Inflammatory macrophage (primary cell): ENCODE measurements at places on chromosomes 2 and 18.

DNA sequence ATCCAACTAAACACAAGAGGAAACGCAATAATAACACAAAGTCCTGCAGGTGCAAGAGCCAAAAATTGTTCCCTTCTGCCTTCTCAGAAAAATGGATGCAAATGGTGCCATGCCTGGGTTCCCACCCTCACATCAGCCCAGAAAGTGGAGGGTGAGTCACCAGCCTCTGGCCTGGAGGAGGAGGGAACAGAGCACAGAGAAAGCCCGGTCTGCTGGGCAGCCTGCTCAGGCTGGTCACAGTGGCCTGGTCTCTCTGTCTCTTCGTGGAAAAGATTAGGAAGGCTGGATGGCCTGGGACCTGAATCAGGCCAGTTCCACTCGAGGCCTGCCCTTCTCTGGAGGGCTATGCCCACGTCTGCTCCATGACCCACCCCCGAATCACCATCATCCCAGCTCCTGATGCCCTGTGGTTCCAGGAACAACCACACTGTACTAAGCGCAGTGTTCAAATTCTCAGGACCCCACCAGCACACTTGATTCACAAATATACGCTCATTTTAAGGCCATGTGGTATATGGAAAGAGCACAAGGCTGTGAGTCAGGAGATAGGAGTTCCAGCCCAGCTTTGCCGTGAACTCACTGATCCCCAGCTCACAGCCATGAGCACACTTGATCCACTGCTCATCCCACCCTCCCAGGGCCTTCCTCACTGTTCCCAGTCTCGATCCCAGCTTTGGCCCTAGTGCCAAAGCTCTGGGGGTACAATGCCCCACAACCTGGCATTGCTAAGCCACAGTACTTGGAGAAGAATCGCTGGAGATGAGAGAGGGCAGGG is 82.1 kb downstream of the ZBTB7C start:
- peak; percentile 36 for DNase-seq

DNA sequence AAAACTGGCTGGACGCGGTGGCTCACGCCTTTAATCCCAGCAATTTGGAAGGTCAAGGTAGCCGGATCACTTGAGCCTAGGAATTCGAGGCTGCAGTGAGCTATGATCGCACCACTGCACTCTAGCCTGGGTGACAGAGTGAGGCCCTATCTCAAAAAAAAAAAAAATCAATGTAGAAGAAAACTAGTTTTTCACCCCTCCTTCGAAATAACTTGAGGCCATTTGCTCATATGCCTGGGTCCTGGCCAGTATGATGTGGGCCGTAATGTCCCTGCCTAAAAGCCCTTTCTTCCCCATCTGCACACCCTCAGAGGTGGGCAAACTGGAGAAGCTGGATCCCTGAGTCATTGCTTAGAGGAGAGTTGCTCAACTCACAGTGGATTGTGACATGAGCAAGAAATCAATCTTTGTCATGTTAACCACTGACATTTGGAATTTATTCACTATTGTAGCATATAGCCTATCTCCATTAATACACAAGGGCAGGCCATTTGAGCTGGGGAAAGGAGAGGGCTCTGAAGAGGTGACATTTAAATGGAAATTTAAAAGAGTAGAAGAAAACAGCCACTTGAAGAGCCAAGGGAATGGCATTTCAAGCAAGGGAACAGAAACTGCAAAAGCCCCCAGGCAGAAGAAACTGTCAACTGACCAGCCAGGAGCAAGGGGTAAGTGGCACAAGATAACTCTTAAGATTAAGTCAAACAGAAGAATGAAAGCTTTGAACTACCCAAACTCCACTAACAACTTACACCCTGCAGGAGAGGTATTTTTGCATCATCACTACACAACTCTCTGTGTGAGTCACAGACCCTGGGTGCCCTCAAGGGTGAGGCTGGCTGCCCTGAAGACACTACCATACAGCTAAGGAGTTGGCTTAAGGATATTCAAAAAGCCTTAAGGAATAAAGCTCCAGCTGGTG is 7.6 kb upstream of the METTL21A start:
- peak; percentile 92 for DNase-seq

DNA sequence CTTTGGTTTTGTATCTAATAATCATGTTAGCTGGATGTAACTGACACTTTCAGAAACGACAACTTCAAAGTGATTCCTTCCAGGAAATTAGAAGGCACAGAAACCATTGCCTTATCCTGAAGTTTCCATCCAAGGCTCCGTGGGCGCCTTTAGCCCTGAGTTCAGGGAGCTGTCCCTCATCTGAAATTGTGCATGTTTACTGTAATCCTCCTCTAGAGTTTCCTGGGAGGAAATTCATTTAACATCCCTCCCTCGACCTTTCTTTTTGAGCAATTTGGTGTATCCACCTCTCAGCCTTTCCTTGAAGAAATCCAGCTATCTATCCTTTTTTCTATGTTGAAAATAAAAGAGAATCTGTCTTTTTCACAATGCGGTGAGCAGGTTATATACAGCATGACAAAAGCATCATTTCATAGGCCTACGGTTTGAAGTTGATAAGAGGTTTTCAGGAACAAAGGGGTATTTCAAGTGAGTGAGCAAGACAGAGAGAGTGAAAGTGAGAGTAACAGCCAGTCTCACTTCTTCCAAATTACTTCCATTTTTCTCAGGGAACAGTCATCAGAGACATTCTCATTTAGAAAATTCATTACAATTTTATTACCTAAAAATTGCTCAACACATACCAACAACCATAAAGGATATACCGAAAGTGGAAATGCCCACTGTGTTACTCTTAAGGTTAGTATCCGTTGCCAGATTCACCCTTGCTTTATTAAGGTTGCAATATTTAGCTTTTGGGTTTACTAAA is 167.3 kb downstream of the MREG start:
- DNase-seq: peak; percentile 41

GRCh38 chr2:29187926-29188325 is 72.7 kb downstream of the CLIP4 start:
- no peak for DNase-seq

- DNase-seq: no peak
These were observed 30.9 kb downstream of the MREG start for GRCh38 chr2:215982465-215982875.

GRCh38 chr2:19752500-19752899 is 149.3 kb downstream of the TTC32 start:
- DNase-seq: no peak

- peak; percentile 97 for DNase-seq
These were observed 136.8 kb upstream of the ID2 start for GRCh38 chr2:8544786-8545694.

- peak; percentile 7 for DNase-seq
These were observed 40.9 kb upstream of the CCDC88A start for GRCh38 chr2:55460562-55460961.

- DNase-seq: no peak
These were observed 238.3 kb downstream of the TCF4 start for GRCh38 chr18:55349685-55350084.

- DNase-seq: no peak
These were observed 75.4 kb downstream of the LCLAT1 start for GRCh38 chr2:30522421-30522820.

DNA sequence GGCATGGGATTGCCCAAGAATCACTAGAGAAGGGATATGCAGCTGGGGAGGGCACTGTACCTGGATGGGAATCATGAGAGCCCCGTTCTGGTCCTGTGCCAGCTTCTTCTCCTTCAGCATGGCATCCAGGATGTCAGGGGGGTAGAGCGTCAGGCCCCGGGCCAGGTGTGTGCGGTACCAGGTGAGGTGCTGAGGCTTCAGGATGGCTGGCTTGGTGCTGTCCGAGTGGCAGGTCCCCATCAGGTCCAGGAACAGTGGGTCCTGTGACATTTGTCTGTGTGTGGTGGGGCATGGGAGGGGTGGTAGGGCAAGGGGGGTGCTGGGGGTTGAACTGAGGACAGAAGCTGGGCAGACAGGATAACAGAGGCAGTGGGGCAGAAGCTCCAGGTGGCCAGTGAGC is 13.2 kb downstream of the CFAP65 start:
- DNase-seq: no peak

DNA sequence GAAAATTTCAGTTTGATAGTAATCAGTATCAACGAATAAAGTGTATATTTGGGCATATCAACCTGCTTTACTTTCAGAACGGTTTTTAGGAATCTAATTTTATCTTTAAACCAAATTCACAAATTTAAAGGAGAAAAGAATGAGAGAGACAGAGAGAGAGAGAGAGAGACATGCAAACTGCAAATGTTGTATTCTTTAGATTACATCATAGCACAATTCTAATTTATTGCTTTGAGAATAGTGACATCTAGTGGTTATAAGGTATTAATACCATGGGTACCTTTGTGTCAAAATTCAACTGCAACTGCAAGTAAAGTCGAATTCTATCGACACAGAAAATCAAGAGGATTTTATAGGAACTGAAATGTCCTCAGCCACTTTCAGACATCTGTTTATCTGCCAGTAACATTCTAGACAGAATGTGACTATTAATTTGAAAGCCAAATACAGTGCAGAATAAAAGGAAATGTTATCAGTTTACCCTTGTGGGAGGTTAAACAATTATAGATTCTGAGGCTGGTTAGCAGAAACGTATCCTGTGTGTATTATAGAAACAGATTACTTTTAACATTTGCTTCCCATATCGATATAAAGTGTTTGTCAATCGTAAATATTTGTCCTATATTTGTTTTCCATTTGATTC is 529.8 kb upstream of the VRK2 start:
- DNase-seq: peak; percentile 81

DNA sequence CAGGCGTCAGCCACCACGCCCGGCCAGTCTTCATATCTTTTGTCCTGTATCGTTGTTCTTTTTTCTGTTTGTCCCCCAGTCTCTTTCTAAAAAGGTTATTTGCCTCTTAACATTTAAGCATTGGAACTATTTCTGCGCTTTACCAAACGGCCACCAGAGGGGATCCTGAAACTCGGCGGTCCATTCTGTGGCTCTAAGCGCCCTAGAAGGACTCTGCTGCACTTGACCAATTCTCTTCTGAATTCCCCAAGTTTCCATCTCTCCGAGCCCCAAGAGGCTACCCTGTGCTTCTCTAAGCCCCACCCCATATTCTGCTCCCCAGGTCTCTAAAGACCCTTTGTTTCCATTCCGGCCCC is 33.1 kb upstream of the REG3G start:
- no peak for DNase-seq

- DNase-seq: no peak
These were observed 18.8 kb downstream of the ANKRD29 start for GRCh38 chr18:23643815-23644490.

GRCh38 chr18:78564518-78564917 is 415.1 kb upstream of the SALL3 start:
- DNase-seq: no peak

- DNase-seq: peak; percentile 29
These were observed 1.9 kb downstream of the SP5 start for GRCh38 chr2:170716851-170717598.

GRCh38 chr18:29009250-29009803 is 832.4 kb upstream of the CDH2 start:
- DNase-seq: no peak

- DNase-seq: peak; percentile 51
These were observed 24.6 kb downstream of the FECH start for GRCh38 chr18:57561728-57562423.

DNA sequence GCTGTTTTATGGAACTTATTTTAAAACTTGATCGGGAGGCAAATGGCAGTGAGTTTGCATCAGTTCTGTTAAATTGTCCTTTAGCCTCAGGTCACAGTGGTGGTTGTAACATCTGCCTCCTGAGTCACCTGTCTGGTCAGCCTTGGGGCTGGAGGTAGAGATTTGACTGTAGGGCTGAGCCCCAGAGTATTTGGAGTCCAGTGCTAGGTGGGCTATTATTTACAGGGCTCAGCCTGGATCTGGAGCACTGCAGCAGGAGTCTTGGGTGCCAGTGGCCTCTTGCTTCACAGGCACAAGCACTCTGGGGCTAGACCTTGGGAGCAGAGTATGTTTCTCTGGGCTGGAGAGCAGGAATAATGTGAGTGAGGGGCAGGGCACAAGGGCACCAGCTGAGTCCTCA is 32.8 kb downstream of the TCF7L1 start:
- DNase-seq: no peak

DNA sequence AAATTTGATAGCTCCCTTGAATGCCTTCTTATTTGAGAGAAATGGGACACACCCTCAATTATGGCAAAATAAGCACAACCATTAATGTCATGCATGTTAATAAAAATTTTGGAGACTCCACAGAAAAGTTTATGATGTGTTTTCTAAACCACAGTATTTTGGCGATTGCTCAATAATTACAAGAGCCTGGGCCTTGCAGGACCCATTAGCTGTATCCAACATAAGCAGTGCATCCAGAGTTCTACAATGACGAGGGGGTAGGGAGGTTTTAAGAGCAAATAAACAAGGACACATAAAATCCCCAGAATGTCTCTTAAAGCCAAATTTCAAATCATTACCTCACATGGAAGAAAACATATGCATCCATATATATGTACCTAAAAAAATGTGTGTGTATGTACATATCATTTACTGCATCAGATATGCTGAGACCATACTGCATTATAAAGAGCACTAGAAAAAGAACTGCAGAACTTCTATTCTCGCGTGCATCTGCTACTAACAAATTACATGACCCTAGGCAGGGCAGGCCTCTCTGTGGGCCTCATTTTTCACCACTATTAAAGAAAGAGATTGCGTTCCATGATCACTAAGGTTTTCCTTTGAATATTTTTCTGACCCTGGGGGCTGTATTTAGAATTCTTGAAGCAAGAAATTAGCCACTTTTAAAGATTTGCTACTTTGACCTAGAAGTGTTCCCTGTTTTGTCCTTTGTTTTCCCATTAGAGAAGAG is 38.0 kb downstream of the CMPK2 start:
- DNase-seq: no peak

DNA sequence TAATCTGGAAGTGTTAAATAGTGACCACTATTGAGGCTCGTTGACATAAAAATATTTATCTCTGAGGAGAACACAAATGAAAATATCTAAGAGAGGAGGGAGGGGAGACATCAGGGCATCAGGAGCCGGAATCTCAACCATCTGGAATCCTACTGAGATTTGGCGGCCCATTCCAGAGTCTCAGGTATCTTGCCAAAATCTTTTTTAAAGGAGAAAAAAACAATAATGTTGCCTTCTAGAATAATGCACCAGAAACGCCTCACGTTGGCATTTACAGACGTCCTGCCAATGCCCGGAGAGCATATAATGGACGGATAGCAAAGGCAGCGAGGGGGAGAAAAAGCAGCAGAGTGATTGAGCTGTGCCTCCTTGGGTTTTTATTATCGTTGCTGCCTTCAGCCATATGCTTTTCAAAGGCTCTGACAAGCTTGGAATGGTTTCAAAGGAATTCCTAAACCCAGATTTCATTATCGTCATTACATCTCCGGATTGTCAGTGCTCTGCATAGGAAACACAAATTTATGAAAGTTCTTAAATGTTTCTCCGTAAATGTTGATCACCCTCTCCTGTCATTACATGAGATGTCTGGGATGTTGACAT is 30.9 kb upstream of the EGR4 start:
- no peak for DNase-seq

DNA sequence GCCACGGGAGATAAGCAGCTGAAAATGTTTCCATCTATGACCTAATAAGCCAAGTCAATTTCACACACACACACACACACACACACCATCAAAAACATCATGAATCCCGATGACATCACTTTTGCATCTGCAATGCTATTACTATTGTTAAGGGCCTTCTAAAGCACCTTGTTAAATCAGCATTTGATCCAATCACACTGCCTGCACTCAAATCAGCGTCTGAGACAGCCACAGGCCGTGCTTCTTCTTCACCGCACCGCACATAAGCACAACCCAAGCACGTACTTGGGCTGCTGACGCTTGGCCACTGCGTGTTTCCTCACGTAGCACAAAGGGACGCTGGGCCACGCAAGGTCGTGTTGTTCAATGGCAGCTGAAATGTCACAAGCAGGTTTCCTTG is 15.8 kb upstream of the MTCL1 start:
- DNase-seq: no peak
